ENCODE measurements at places on chromosomes 12 and 14.

GRCh38 chr12:79886917-79887519, 47.9 kb downstream of the PPP1R12A start:
- peak; percentile 65 for DNase-seq

- DNase-seq, result peak; percentile 1
Observed at GRCh38 chr14:22070119-22070982, 396.7 kb upstream of the OR4E1 start.

- peak; percentile 40 for DNase-seq
Observed at GRCh38 chr12:66379616-66380015, 77.3 kb downstream of the HELB start.

DNA sequence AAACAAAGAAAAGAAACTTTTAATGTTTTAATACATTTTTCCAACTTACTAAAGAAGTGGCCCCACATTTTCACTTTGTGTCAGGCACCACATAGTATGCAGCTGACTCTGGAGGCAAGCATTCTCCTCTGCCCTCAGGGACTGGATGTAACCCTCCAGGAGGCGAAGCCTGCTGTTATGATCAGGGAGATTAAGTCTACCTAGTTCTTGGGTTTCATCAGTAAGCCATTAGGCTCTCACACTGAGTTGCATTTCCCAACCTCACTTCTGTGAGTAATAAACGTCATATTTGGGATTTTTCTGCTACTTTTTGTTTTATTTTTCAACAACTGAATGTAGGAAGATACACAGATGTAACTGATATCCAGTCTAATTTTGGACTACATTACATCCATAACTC, 101.2 kb upstream of the LRFN5 start:
- DNase-seq, result no peak

DNA sequence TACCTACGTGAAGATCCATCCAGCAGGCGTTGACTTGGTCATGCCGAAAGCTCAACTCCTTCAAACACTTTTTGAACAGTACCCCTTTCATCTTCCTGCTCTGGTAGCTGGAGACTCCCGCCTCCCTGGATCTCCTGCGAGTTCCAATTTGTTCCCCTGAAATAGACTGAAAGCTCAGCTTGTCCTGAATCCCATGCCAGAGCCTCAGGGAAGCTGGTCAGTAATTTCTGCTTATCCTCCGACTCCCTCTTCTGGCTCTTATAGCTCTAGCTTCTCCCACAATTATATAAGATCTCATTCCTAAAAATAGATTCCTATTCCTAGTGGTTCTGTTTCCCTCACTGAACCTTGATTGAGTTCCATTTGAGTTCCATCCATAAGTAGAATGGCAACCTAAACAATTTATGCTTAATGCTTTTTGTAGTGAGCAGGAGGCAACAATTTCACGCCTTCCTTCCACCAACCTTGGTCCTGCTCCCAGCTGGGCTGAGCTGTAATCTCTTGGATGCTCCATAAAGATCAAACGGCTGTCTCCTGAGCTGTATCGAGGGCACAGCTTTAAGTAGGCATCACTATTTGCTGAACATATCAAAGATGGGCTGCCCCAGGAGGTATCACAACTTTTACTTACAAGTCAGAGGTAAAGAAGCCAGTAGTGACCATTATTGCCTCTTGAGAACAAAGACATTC, 8.0 kb upstream of the TMEM132C start:
- DNase-seq, result no peak

GRCh38 chr12:98532687-98533304, 17.4 kb downstream of the TMPO start:
- DNase-seq, result peak; percentile 76

DNA sequence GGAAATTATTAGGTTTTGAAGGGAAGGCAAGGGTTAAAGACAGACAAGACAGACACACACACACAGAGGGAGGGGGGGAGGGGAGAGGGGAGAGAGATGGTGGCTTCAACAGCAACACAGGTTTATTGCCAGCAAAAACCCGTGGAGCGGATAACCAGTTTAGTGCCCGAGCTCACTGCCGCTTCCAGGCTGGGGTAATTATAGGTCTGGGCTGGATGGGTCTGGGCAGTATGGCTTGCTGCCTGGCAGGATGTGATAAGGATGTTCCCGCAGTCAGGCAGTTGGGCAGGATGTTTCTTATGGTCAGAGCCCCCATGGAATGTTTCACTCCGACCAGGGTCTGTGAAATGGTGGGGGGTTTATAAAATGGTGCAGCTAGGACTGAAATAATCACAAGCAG, 4.4 kb upstream of the TDRD9 start:
- no peak for DNase-seq

DNA sequence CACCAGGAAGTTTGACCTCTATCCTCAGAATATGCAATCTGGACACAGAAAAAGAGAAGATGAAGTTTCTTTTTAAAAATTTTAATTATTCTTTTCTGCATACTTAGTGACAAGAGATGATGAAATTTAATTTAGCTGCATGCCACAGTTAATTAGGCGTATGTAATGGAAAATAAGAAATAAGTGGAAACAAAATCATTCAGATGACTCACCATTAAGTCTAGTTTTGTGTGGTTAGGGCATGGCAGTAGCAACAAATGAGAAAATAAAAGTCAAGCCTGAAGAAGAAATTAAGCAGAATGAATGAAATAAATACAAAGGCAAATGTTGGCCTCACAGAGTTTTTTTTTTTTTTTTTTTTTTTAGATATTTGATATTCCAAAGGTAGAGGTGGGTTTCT, 30.9 kb upstream of the KLRD1 start:
- no peak for DNase-seq

DNA sequence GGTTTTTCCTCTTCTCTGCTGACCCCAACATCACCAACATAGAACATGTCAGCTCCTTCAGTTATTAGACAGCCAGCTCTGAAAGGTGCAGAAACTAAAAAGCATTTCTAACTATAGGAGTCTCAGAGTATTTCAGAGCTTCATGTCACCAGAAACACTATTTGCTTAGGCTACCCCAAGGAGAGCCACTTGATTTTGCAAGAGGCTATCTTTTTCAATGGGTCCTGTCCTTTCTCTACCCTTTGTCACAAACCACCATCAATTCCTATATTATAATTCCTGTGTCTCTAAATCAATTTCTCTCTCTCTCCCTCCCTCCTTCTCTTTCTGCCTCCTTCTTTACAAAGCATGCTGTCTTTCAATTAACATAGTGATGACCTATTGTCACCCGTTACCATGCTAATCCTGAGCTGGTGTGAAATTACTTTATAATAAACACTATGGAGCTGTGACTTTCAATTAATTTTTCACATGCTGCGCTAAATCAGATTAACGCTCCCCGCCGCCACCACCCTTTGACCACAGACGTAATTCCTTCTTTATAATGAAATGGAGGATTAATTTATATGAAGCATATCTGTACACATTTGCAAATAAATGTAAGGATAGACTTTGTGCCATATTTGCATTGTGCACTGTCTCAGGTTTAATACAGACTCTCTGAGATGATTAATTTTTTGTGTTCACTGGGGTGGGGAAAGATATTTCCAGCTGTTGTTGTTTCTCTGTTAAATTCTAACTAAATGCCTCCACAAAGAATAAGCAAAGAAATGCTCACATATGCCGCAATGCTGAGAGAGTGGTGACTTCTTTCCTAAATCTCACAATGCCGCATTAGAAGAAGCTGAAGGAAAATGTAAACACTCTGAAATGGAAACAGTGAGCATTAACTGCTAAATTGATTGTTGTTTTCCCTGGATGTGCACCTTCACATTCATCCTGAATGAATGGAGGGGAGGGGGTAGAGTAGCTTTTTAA, 418.6 kb downstream of the PDZRN4 start:
- DNase-seq, result no peak

All from NB4 (cell line).